ENCODE measurements at places on chromosomes 2 and 18. TPM values are rescaled to one million over a fixed set of nuclear protein-coding genes. Genes with fewer than 3 reads are reported as not detected.

The GNAL gene
- 0.20 TPM for polyA plus RNA-seq

The GBX2 gene
- polyA plus RNA-seq: not detected

The VWC2L gene
- not detected for polyA plus RNA-seq

The PSME4 gene
- polyA plus RNA-seq: 6.3 TPM

The CDH19 gene
- polyA plus RNA-seq: not detected

Data from IgD-negative memory B cell (primary cell).